Stimulated activated CD4-positive, alpha-beta T cell treated with anti-CD3 and anti-CD28 coated beads, Interleukin-1b, Interleukin-23, amount 100 ng/mL, for 1 hour (primary cell): ENCODE measurements at places on chromosomes 3 and 15.

GRCh38 chr3:132966374-132966773, 71.8 kb upstream of the TMEM108 start:
- no peak for DNase-seq

GRCh38 chr3:183122257-183122932, 23.1 kb upstream of the MCCC1 start:
- no peak for DNase-seq

DNA sequence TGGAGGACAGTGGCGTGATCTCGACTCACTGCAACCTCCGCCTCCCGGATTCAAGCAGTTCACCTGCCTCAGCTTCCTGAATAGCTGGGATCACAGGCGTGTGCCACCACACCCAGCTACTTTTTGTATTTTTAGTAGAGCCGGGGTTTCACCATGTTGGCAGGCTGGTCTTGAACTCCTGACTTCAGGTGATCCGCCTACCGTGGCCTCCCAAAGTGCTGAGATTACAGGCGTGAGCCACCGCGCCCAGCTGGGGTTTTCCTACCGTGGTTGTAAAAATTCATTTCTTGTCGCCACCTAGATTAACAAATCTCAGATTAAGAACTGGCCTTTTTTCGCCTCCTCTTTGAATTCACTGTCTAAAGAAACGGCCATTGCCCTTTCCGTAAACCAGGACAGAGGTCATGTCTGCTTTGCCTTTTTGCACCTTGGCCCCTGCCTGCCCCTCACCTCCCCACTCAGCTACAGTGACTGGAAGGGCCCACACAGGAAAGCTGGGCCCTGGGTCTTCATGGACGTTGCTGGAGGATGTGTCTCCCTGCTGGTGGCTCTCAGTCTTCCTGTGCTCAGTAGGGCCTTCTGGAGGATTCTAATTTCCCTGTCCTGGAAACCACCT, 17.2 kb downstream of the ZNF710 start:
- no peak for DNase-seq

GRCh38 chr15:33678602-33679001, 289.7 kb upstream of the CHRM5 start:
- no peak for DNase-seq

DNA sequence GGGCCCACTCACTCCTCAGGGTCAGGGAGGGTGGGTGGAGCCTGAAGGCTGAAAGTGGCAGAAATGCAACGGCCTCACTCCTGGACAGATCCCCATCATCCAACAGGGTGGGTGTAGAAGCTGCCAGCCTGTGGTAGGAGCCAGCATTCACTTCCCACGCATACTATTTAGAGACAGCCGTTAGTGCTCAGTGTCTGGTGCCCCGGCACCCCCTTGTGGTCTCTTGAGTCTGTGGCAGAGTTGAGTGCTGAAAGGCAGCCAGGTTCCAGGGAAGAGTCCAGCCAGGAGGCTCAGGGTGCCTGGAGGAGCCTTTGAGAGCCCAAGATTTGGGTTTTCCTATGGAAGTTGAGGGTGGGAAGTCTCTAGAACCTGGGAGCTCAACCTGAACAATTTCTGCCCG, 2.1 kb upstream of the GNAT1 start:
- no peak for DNase-seq

DNA sequence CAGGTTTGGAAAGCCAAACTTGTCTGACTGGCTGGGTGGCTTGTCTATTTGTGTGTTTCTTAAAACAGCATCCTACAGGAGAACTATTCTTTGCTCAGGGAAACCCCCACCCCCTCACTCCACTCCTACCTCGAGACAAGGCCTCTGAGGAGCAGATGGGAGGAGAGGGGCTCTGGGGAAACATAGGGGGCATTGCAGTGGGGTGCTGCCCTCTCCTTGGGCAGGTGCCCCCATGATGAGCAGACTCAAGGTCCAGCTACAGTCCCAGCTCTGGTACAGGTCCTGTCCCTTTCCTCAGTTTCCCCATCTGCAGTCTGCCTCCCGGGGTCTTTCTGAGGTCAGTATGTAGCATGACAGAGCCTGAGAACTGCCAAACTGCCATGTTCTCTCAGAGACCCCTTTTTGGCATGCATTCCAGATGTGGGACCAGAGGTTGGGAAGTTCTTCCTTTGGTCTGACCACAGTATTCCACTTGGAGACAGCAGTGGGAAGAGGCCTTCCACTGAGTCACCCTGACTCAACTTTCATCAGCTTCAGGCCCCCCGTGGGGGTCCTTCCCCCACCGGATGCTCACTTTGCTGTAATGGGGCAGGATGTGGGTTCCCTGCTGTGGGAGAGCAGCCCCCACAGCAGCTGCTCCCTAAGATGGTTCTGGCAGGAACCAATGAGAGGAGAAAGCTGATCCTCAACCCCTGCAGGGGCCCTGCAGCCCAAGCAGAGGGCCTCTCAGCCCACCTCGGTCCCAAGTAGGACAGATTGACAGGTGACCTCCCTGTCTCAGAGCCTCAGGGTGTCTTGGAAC, 32.3 kb upstream of the CYP11A1 start:
- DNase-seq = no peak

- no peak for DNase-seq
Measured at GRCh38 chr3:152742368-152743347, 92.3 kb upstream of the P2RY1 start.

GRCh38 chr3:49248840-49249227, 28.2 kb downstream of the C3orf62 start:
- no peak for DNase-seq

GRCh38 chr3:194342861-194343560, 8.1 kb downstream of the CPN2 start:
- no peak for DNase-seq

GRCh38 chr3:123552095-123552714, 32.6 kb downstream of the HACD2 start:
- no peak for DNase-seq

DNA sequence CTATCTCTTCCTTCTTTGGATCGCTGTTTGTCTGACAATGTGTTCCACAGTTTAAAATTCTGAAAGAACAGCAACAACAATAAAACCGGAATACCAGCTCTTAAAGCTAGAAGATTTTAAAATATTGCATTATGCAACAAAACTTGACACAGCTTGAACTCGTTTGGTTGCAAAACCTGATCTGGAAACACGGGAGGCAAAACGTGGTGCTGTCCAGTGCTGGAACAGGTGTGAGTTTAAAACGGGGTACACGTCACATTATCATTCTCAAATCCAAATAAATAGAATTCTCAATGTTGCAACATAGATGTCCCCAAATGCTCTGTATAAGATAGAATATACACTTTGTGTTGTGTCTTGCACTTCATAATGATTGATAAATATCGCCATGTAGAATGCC, 110.9 kb upstream of the LYSMD4 start:
- no peak for DNase-seq

DNA sequence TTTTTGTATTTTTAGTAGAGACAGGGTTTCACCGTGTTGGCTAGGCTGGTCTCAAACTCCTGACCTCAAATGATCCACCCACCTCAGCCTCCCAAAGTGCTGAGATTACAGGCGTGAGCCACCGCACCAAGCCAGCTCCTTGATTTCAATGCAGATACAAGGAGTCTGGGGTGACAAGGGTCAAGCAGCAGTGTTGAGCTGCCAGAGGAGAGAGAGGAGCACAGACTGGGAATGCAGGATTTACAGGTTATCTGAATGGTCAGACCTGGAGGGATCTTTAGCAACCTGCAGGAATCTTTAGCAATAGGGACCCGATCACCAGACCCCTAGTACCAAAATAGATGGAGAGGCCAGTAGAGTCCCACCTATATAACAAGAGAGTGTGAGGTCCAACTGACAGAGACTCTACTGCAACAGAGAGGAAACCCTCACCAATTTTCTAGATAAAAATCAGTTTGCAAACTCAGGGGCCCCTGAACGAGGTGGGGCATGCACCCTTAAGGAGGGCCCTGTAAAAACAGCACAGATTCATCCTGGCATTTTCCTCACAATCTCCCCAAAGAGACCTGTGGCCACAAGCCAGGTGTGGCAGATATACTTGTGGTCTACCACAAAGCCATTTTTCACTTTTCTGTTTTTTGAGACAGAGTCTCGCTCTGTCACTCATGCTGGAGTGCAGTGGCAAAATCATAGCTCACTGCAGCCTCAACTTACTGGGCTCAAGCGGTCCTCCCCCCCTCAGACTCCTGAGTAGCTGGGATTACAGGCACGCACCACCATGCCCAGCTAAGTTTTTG, 10.7 kb upstream of the SHISA5 start:
- DNase-seq = no peak

DNA sequence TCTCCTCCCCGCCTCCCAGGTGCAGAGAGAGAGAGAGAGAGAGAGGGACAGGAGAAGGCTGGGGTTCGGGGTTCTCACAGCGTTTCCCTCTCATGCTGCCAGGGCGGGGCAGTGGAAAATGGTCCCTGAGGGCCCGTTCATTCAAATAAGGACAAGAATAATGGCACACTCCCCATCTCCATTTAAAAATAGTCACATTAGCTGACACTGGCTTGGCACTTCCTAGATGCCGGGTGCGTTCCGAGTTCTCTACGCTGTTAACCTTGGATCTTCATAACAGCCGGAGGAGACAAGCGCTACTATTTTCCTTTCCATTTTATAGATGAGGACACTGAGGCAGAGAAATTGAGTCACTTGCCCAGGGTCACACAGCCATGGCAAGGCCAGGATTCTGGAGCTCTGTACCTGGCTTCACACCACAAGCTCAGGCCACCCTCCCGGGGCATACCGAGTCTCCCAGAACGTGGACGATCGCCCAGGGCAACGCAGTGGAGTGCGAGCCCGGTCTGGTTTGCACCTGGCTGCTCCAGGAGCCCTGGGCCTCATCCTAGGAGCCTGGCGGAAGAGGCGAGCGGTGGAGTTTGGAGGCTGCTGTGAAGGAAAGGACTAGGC, 608 bp upstream of the SLC6A6 start:
- DNase-seq = no peak

- no peak for DNase-seq
Measured at GRCh38 chr3:80014576-80014975, 246.8 kb upstream of the ROBO1 start.

DNA sequence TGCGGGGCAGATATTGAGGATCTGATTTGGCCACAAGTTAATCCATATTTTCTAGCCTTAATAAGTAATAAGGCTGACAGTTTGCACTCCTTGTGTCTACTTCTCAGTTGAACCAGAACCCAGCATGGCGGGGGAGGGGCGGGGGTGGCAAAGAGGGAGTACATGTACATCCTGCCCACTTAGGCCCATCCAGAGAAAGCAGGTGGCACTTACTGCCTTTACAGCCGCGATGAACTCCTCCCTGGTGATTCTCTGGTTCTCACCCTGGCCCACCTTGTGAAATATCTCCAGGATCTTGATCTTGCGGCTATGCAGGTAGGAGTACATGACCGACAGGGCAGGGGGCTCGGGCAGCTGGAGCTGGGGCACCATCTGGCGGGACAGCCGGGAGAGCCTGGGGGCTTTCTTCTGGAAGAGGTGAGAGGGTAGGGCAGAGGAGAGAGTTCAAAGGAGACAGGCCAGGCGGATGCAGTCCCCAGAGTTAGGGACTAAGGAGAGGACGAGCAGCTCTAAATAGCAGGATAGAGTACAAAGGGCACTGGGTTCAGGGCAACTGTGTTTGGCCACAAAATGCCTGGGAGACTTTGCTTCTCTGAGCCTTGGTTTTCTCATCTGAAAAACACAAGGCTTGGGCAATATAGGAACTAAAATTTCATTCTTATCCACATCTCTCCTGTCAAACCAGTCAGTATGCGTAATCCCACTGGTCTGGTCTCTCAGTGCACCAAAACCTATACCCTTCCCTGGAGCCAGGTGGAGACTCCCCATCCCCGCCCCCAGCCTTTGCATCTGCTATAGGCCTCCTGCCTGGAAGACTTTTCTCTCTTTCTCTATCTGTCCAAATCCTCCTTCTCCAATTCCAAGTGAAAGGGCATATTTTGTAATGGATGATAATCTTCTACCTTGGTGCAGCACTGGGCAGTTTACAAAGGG, 10.1 kb downstream of the EFCAB12 start:
- DNase-seq = no peak

- no peak for DNase-seq
Measured at GRCh38 chr3:133119176-133119575, 81.0 kb downstream of the TMEM108 start.

GRCh38 chr3:50303013-50303815, at the start of gene HYAL1:
TSS of gene HYAL1 (minus strand) at chr3:50303574. CDS start at chr3:50302956, 618 bp downstream.
- DNase-seq = no peak

DNA sequence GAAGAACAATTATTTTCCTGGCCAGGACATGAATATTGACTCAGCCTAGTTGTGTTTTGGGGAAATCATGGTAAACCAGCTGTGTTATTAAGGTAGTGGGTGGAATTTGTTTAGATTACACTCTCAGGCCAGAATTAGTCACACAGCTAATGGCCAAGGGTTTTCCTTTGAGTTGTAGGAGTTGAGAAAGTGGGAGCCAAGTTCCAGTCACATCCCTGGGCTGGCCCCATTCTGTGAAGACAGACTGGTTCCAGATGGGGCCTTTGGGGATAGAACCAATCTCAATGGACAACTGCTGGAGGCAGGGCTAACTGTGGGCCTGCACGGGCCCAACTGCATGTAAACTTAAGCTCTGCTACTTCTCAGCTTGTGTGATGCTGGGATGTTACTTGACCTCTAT, 1.4 kb upstream of the RASL12 start:
- no peak for DNase-seq

DNA sequence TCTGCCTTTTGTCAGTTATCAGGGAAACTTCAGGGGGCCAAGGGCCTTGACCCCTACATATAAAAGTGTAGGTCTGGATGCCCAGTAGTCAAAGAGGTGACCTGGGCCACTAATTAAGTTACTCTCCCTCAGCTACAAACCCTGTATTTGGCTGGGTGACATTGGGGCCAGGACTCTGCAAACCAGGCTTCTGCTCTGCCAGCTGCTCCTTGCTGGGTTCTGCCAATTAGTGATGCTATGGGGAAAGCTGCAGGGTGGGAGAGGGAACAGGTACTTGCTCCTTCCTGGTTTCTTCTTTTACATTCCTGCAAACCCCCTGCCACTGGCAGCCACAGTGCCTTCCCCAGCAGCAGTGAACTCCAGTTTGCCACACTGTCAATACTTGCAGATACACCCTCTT, 179.2 kb downstream of the CADPS start:
- DNase-seq = no peak

DNA sequence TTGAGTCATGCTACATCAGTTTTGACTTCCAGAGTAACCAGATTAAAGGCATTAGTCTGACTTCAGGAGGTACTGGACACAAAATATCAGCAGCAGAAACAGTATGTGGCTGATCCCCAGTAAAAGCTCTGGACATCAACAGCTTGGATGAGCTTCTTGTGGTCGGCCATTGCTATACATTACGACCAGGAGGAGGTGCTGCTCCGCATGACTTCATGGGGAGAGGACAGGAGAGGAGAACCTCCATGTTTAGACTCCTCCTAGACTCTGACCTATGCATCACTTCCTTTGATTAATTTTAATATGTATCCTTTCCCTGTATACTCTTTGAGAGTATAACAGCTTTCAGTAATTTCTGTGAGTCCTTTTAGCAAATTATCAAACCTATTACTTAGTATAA, 285.6 kb upstream of the ARHGEF26 start:
- DNase-seq = no peak

GRCh38 chr3:159866201-159866746, 122.4 kb upstream of the IL12A start:
- no peak for DNase-seq
